ENCODE measurements at places on chromosomes 5 and 9.

DNA sequence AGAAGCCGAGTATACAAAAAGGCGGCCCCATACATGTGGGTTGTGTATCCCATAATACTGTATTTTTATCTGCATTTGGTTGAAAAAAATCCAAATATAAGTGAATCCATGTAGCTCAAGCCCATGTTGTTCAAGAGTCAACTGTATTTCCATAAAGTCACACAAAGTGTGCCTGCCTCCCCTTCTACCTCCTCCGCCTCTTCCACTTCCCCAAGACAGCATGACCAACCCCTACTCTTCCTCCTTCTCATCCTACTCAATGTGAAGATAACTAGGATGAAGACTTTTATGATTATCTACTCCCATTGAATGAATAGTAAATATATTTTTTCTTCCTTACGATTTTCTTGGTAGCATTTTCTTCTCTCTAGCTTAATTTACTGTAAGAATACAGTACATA lies 92.7 kb downstream of the RFX3 start:
- no peak for DNase-seq

DNA sequence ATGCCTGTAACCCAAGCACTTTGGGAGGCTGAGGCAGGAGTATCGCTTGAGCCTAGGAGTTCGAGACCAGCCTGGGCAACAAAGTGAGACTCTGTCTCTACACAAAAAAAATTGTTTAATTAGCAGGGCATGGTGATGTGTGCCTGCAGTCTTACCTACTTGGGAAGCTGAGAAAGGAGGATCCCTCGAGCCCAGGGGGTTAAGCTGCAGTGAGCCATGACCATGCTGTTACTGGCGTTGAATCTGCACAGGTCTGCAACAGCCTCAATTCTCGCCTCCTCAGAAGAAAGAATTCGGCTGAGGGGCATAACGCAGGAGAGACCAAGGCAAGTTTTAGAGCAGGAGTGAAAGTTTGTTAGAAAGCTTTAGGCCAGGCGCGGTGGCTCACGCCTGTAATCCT lies 18.0 kb downstream of the CCT5 start:
- DNase-seq: no peak

DNA sequence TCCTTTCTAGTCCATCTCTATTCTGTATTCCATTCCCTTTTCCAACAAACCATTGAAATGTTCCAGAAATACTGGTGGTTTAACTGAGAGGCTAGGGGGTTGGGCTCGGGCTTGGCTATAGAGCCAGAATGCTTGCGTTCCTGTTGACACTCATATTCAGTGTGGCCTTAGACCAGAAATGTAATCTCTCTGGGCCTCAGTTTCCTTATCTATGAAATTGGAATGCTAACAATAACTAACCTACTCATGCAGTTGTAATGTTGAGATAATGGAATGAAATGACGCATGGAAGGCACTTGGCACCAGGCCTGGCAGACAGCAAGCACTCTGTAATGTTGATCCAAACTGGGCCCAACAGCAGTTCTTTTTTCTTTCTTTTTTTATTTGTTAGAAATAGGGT lies 26.8 kb downstream of the JADE2 start:
- peak; percentile 99 for DNase-seq

GRCh38 chr9:77177143-77177893 lies at the start of gene VPS13A:
TSS of gene VPS13A (plus strand) at chr9:77177534. CDS start at chr9:77177705, 171 bp downstream.
- DNase-seq: peak; percentile 79

- no peak for DNase-seq
Observed at GRCh38 chr9:93259490-93260262, 75.7 kb downstream of the WNK2 start.

All from brain microvascular endothelial cell (primary cell).